ENCODE measurements at places on chromosomes 5 and 9.
A peak's percentile ranks its signal among the peaks of the same experiment; 100 is the strongest.

GRCh38 chr9:88007291-88007650 lies 32.9 kb upstream of the CDK20 start:
- no peak for DNase-seq

- no peak for DNase-seq
These were observed 599.7 kb upstream of the FTMT start for GRCh38 chr5:121251954-121252353.

DNA sequence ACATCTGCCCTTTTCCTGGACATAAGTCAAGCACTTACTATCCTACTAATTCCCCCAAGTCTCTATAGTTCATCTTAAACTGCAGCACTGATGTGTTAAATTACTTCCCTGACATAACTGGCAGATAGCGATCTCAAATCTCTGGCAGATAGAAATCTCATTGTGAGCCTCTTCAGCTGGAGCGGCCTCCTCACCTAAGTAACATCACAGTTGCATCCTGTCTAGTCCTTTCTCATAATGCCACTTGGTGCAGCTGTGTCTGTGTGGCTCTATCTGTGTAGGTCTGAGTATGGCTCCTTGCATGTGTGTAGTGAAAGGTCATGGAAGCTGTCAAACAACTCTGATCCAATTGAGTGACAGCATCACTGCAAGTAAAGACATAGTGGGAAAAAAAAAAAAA lies 53.6 kb upstream of the FST start:
- DNase-seq: no peak

GRCh38 chr5:132854301-132854700 lies 12.0 kb downstream of the GDF9 start:
- no peak for DNase-seq

- no peak for DNase-seq
These were observed 6.1 kb downstream of the IL4 start for GRCh38 chr5:132679717-132680380.

DNA sequence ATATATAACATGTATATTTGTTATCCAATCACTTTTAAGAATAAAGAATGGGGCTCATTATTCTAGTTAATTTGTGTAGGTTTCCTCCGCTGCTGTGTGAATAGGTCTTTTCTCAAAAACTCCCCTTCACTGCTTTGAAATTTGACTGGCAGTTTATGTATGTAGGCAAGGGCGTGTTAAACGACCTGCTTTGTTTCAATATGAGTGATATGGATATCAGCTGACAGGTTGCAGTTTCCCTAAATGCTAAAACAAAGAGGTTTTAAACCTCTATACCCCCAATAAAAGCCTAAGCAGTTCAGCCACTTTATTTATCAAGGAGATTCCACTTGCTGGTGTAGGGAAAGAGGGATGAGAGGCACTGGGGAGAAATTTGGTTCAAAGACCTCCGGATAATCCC lies 159.6 kb downstream of the TMEM167A start:
- DNase-seq: no peak

DNA sequence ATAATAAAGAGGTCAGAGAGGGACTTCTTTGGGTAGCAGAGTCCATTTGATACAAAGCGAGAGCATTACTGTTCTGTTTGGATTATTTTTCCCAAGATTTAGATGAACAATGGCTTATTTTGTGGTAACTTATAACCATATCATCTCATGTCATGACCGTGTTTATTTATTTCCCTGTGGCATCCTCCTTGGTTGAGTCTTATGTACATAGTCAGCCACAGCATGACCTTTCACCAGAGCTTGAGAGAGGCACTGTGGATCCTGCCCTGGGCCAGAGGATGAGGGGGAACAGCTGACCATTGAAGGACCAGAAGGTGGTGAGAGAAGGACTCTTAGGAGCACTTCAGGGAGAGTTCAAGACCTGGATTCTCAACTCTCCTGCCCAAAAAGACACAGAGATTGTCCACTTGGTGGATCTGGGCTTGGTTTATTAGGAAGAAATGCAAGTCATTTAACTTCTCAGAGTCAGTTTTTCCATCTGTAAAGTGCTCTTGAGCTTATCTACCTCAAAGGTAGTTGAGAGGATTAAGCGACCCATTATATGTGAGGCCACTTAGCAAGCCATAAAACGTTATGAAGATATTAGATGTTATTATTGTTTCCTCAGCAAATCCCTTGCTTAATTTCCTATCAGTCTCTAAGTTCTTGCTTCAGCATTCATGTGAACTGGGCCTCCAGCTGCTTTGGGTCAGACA lies 51.4 kb downstream of the PPIC start:
- no peak for DNase-seq

DNA sequence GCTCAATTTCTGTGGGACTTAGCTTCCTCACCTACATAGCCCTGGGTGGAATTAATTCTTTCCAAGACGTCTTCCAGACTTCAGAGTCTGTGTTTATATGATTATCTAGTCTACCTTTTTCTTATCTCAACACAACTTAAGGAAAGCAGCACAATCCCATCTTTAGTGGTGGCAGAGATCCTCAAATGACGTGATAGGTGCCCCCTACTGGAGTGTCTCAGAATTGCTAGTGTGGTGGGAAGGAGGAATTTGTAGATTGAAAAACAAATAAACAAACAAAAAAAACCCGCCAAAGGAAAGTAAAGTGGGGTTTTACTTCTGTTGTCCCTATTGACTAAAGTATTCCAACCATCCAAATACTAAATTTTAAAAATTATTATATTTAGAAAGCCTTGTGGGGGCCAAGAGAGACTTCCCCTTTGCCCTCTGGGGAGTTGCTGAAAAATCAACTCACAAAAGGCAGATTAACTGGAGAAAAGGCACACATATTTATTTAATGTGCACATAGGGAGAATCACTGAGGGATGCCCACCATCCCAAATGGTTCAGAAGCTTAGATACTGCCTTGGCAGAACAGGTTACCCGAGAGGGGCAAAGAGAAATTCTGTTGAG lies 283.3 kb downstream of the TMEM167A start:
- DNase-seq: peak; percentile 18

- no peak for DNase-seq
These were observed 3.2 kb upstream of the C5orf63 start for GRCh38 chr5:127076315-127077129.
